ENCODE measurements at places on chromosomes 3 and 15. TPM values are rescaled to one million over a fixed set of nuclear protein-coding genes. Genes with fewer than 3 reads are reported as not detected.

GRCh38 chr3:43215663-43216275 lies 70.6 kb upstream of the SNRK start:
- no peak overlapping the region for H3K27ac ChIP-seq
- no peak for DNase-seq
- no peaks in the 10 kb centered on the region for H3K36me3 ChIP-seq

- no peaks in the 10 kb centered on the region for H3K27me3 ChIP-seq
- H3K4me3 ChIP-seq = no peak overlapping the region
- no peak overlapping the region for H3K27ac ChIP-seq
- no peaks in the 10 kb centered on the region for H3K36me3 ChIP-seq
- no peaks in the 10 kb centered on the region for H3K4me1 ChIP-seq
- no peak for DNase-seq
Measured at GRCh38 chr3:140599496-140599895, 78.4 kb upstream of the TRIM42 start.

Gene SLCO2A1
- not detected for total RNA-seq

Gene SCN5A
- total RNA-seq = 0.59 TPM

Gene ROPN1B
- not detected for total RNA-seq

Data from naive thymus-derived CD4-positive, alpha-beta T cell (primary cell).